Right atrium auricular region (tissue), 2 donors: ENCODE measurements at places on chromosomes 5 and 9.

- no peak for DNase-seq
Measured at GRCh38 chr9:112063151-112063550, 111.9 kb downstream of the SUSD1 start.

GRCh38 chr5:143662020-143662419 is 149.9 kb upstream of the HMHB1 start:
- DNase-seq: no peak

DNA sequence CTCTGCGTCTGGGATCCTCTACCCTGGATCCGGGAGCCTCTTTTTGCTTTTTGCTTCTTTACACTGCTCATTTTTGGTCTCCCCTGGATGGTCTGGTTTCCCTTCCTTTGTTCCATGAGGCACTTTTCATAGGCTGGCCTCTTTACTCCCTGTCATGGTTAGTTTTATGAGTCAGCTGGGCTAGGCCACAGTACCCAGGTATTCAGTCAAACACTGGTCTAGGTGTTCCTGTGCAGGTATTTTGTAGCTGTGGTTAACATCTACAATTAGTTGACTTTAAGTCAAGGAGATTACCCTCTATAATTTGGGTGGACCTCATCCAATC is 17.5 kb downstream of the ANKRD33B start:
- DNase-seq: no peak

DNA sequence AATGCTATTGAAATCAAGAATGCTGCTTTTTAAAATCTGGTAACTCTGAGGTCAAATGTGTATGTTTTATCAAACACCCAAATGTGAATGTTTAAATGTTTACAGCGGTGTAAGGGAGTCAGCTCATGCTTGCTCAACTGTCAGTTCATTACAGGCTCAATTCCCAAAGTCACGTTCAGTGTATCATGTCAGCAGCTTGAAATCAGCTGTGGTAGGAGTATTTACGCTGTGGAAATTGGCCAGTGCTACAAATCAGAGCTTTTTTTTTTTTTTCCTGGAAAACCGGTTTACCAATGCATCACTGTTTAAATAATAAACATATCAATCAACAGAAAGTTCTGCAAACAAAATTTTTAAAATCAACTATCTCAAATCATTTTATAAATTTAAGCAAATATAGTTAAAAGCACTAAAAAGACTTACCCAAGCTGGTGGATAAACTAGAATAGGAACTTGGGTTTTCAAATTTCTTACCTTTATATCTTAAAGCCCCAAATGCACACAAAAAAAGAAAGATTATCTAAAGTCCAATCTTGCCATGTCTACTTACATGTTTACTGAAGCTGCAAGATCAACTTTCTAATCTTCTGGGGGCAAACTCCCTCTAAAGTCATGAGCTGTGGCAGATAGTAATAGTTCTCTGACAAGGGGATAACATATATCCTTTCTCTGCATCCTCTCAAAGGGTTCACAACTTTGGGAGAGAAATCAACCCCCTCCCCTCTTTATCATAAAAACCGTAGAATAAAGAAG is 57.6 kb upstream of the GRAMD2B start:
- DNase-seq: no peak

DNA sequence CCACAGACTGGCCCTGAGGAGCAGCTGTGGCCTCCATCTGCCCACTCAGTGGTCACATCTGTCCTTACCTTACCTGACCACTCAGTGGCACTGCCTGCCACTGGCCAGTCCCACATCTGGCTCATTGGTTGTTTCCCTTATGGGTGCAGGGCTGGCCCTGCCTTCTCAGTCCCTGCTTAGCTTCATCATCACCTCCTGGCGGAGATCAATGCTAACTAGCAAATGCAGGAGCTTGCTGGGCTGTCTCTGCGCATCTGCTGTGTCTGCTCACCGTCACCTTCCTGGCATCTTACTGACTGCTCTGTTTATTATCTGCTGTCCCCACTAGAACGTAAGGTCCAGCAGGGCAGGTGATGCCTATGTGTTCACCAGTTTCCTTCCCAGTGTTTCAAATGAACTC is 356.9 kb downstream of the SEMA5A start:
- no peak for DNase-seq

- no peak for DNase-seq
Measured at GRCh38 chr5:142087920-142088679, 20.5 kb upstream of the NDFIP1 start.

GRCh38 chr9:20925256-20926045 is 106.0 kb downstream of the HACD4 start:
- DNase-seq: no peak

DNA sequence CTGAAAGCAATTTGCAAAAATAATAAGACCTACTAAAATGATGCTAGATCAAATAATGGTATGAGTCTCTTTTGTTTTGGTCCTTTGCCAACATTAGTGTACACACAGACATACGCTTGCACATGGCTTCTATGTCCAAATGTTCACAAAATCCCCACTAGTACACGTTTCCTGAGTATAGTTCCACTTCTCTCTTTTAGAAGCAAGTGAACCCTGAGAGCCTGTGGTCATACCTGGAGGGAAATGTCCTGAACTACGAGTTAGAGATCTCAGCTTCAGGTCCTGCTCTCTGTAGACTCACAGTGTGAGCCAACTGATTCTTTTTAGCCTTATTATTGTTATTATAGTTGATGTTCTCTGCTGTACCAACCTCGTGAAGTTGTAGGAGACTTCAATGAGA is 47.3 kb upstream of the ACTBL2 start:
- no peak for DNase-seq

DNA sequence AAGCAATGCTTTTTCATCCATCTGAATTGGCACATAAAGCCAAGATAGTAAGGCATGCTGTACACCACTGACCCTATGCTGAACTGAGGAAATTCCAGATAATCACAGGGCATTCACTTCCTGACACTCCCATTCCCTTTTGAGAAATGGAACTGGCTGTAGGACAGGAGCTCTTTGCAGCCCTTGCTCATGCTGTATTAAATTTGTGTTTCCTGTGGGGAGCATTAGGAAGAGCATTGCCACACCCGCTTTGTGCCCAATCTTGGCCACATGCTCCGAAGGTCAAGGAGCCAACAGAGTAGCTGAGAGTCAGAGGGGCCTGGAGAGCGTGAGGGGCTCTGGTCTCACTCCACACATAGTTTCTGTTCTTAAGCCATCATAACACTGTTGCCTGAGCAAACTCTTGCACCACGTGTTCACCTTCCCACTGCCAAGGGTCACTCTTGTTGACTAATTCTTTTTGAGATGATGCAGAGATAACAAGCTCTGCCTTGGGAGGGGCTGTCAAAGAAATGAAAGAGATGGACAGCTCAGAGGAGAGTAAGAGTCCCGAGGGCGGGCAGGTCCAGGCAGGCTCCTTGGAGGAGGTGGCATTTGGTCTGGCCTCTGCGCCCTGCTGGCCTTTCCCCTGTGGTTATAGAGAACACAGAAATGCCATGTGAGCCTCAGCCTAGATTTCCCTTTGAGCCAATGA is 31.7 kb upstream of the ARAP3 start:
- DNase-seq: no peak
